NCI-H2171 (cell line): ENCODE measurements at places on chromosomes 7 and 10.
A peak's percentile ranks its signal among the peaks of the same experiment; 100 is the strongest.

DNA sequence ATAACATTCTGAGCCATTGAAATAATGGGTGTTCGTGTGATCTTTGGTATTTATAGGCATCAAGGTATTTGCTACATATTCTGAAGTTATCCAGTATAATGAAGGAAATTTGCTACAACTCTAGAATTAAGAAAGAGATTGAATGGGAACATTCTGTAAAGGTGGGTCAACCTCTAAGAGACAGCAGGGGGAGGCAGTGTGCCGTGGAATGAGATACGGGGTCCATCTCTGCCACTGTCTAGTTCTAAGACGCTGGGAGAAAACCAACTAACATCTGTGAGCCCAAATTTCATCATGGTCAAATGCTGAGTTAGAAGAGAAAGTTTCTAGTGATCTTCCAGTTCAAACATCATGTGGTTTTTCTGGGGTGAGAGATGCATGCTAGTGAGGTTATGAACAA is 368.9 kb downstream of the SORCS1 start:
- no peak for DNase-seq

- no peak for DNase-seq
These were observed 71.1 kb downstream of the CXCL12 start for GRCh38 chr10:44313761-44314165.

DNA sequence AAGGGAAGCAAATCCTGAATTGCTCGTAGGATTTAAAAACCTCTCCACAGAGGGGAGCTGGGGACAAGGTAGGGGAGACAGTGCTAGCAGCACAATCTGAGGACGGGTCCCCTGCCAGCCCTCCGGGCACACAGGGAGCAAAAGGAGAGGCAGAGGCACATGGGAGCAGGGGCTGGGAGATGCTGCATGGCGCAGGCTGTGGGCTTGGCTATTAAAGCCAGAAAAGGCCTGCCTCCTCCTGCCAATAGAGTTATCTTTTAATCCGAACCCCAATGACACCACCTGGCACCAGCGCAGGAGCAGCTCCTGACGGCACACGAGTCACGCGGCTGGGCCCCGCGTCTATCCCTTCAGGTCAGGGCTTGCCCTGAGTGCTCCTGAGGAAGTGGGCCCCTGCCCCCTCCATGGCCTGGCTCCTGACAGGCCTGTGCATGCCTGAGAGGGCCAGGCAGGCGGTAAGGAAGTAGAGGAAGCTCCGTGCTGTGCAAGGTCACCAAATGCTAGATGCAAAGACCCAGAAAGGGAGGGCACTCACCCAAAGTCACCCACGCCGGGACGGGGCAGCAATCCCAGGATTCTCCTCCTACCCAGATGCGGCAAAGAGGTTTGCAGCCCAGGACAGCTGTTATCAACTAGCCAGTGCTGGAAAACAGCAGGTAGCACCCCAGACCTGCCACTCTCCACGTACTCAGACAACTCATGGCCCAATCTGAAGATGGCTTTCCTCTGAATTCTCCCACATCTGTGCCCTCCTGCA is 28.1 kb downstream of the DLG5 start:
- DNase-seq, result peak; percentile 73

- DNase-seq, result no peak
These were observed 129.0 kb downstream of the MARCHF5 start for GRCh38 chr10:92419740-92420545.

- DNase-seq, result no peak
These were observed 168.7 kb upstream of the LYZL1 start for GRCh38 chr10:29120216-29120615.

DNA sequence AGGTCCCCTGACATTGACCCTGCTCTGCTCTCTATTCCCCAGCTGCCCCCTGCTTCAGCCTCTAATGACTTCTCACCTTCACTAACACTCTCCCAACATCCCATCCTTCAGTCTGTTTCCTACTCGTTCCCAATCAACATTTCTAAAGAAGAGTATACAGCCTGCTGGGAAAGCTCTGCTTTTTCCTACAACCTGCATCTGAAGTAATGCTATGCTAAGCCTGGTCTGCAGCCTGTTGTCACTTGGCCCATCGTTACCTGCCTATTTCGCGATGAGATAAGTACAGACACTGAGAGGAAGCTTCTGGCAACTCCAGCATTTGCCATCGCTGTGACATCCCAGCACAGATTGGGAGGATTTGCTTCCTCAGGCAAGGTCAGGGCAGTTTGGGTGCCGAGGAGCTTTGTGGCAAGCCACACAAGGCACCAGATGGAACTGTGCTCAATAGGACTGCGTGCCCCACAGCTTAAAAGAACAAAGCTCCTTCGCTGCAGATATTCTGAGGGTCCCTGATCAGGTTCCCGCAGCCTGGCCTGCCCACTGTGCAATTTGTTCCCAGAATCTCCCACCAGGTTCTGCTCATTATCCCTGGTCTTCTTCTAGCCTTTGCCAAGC is 51.4 kb downstream of the PKD1L1 start:
- DNase-seq, result no peak

GRCh38 chr10:123579675-123580074 is 86.5 kb upstream of the GPR26 start:
- DNase-seq, result no peak

DNA sequence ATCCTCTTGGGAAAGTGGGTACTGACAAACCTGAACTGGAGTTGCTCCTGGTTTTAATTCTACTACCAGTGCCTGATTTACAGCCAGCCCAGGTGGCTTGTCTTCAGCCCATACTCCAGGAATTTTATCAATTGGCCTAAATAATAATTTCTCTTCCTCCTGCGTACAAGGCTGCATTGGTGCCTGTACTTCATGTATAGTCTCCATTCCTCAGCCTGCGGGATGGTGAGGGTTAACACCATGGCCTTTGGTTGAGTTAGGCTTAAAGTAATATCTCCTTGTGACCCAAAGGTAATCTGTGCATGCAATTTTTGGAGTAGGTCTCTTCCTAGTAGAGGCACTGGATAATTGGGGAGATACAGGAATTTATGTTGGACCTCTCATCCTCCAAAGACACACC is 5.5 kb upstream of the ZNF117 start:
- DNase-seq, result no peak

DNA sequence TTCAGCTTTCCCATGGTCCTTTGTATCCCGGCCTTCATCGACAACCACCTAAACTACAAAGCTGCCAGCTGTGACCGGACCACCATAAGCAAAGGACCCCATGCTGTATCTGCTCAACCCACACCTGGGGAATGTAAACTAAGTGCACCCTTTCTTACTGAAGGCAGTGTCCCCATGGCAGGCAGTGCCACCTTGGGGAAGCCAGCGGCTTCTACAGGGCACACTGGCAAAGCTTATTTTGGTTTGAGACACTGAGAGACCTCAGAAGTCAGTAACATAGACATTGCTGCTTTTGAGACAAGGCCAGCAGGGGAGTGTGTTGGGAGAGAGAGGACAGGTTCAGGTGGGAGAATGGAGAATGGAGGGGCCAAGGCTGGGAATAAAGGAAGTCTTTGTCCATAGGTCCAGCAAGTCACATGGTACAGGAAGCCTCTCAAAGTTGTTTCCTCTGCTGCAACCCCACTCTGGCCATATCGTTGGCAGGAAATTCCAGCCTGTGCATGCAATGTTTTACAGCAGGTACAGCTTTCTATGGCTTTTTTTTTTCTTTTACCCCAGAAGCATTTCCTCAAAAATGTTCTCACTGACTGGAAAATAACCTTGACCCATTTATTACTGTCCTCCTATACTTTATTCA is 85.9 kb upstream of the NPVF start:
- no peak for DNase-seq

- no peak for DNase-seq
These were observed 108.0 kb upstream of the EFCAB10 start for GRCh38 chr7:105689067-105689819.

DNA sequence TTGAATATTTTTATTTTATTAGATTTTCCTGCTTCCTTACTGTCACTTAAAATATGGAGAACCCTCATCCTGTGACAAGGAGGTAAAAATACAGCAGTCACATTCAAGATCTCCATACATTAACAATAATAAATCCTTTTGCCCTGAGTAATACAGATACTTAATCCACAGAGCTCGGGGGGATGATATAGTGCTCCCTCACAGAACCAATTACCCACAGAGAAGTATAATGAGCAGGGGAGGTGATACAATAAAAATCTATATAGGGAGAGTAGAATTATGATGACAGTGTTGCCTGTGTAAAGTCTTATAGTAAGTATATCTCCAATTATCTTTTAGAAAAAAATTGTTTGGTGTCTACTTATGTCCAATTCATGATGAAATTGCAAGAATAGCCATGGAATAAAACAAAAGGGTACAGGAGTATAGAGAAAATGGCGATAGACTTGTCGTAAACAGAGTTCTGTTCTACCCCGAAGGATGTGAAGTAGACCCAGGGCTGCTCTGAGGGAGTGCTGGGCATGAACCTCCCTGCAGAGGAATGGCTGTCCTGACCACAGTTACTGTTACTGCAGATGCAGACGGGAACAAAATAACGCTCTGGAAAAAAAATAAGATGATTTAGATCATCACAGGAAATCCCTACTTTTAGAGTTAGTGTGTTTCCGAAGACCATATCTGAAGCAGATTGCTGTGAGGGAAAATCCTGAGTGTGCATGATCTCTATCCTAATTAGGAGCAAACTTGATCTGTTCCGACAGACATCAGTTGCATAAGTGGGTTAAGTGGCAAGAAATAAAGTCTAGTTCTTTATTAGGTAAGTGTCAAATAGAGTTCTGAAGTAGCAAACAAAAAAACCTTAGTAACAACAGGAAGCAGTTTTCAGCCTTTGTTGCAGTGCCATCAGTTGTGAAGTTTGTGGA is 123.7 kb downstream of the KAT6B start:
- DNase-seq, result no peak

GRCh38 chr10:70296406-70296899 is 12.6 kb upstream of the NPFFR1 start:
- DNase-seq, result no peak

DNA sequence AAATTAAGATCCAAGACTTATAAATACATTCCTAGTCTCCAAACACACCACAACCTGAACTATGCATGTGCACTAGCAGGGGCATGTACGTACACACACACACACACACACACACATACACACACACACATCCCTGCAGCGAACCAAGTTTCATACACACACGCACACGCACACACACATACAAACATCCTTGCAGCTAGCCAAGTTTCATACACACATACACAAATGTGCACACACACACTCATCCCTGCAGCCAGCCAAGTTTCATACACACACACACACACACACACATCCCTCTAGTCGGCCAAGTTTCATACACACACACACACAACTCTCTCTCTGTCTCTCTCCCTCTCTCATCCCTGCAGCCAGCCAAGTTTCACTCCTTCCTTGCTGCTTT is 82.7 kb upstream of the WIPF3 start:
- DNase-seq, result no peak

DNA sequence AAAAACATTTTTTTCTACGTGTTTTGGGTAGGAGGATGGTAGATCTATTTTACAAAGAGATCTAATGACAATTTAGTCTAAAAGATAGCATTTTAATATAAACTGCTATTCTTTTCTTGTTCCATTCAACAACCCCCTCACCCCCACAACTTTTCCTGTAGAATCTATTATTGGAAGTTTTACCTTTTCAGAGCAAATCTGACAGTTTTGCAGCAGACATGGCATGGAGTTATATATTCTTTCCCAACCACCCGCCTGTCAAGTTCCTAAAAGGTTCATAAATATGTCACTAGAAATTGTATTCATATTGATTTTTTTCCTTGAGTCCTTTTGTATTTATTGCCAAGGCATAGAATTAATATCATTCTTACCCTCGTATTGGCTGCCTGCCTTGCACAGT is 21.5 kb upstream of the NAMPT start:
- no peak for DNase-seq

DNA sequence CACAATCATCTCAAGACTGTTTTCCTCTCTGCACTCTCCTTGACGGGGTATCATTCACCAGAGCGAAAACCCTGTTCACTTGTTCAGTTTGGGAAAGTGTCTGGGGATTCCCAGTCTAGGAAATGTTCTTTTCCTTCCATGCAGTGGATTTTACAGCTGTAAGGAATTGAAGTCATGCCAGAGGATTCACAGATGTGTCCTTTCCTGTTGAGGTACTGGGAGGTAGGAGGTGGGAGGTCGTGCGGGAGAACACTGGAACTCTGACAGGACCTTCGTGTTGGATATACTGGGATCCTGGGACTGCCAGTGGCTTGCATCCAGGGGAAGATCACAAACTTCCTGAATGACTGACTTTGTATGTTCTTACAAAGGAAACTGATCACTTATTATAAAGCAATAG is 185.5 kb downstream of the BMPER start:
- DNase-seq, result no peak

GRCh38 chr7:81404669-81405068 is 365.2 kb downstream of the HGF start:
- no peak for DNase-seq

GRCh38 chr10:89744026-89744425 is 42.6 kb downstream of the KIF20B start:
- DNase-seq, result no peak

DNA sequence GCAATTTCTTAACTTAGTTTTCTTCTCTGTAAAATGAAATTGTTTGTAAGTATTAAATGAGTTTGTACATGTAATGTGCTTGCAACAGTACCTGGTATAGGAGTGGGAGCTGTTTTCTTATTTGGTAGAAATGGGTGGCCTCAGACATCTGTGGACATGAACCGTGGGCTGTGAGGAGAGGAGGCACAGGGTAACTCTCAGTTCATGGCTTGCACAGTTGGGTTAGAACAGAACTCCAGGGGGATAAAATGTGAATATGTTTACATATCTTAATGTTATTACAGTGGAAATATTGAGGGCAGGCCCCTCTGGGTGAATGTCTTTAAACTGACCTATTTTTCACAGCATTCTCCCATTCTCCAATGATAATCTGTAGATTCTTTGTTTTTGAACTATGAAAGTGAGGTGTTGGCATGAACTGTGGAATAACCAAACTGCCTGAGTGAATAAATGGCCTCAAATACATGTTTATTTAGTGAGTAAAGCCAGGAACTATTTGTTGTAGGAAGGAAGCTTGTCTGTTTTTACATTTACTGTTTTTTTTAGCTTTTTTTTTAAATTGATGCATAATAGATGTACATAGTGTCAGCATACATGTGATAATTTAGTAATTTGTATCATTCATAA is 2.6 kb downstream of the ABCA13 start:
- DNase-seq, result no peak

- no peak for DNase-seq
These were observed 24.3 kb downstream of the YWHAG start for GRCh38 chr7:76334320-76334967.

DNA sequence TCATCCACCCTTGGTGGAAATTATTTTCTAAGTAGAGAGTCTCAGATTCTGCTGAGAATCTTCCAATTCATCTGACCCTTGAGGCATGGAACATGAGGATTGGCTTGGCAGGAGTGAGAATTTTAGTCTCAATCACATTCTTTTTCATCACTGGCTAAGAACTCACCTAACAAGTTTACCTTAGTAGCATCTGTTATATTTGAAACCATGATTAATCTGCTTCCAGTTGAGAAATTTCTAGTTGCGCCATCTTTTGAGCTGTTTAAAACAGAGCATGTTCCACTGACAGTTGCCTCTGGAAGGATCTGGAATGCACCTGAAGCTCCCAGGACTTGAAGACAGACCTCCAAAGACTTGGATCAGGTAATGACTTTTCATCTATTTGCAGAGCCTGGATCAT is at the start of gene LIPK:
LIPK (plus strand) TSS at position 292 of the 400 bp plus-strand sequence. CDS start 18,295 bp downstream, outside the sequence.
- DNase-seq, result no peak
